MV-4-11 (cell line): ENCODE measurements at places on chromosomes 3 and 15.

- DNase-seq = no peak
Measured at GRCh38 chr15:82549199-82549665, 9.0 kb upstream of the RPS17 start.

- peak; percentile 38 for DNase-seq
Measured at GRCh38 chr3:158313338-158313927, 203.5 kb downstream of the RSRC1 start.

- DNase-seq = no peak
Measured at GRCh38 chr3:4821338-4821737, 157.9 kb upstream of the BHLHE40 start.

DNA sequence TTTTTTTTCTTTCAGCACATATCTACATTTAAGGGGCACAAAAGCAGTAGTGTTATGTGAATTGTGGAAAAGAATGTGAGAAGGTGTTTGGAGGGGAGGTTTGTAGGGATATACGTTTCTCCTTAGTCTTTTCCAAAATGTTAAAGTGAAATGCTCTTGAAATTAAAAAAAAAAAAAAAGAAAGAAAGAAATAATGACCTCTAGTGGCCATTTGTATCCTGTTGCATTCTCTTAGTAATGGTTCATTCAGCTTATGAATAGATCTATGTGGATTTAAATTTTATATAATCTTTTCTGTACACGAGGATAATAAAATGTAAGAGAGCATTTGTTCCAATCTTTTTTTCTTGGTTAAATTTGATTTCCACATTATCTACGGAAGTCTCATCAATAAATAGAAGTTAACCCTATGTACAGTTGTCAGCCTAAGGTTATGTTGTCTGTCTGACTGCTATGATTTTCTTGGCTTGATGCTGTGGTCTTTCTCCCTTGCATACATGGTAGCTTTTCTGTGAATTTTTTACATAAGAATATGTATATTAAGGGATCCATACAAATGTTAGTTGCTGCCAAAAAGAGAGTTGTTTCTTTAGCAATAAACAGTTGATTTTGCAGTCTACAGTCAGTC is 1.7 kb downstream of the P2RY13 start:
- DNase-seq = peak; percentile 21

- no peak for DNase-seq
Measured at GRCh38 chr3:38565339-38566214, 69.4 kb downstream of the EXOG start.

DNA sequence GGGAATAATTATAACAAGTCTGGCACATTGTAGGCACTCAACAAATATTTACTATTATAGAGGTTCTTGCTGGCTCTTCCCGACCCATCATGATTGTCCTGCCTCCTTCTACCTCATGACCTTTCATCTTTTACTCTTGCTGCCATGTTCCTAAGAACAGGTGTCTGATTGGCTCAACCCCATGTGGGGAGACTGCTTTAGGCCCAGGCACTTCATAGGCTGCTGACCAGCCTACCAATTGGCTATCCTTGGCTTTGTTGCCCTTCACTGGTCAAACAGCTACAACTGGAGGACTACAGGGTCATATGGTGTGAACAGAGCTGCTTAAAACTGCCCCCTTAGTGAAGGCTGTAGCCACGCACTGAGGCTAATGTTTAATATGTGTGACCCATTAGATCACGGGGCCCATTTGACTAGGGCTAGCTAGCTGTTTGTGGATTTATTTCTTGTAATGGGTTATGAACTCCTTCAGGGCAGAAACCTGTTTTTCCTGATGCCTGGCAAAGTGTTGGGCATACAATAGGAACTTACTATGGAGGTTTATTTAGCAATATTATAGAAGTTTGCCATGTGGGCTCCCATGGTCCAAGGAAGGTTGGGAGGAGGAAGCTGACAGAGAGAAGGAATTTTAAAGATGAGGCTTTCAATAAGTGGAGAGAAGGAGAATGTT is 239.9 kb upstream of the TBC1D5 start:
- DNase-seq = peak; percentile 74
